ENCODE measurements at places on chromosomes 6 and 20.

- DNase-seq = no peak
These were observed 7.2 kb downstream of the HLA-G start for GRCh38 chr6:29834564-29835436.

GRCh38 chr6:44194326-44194725 is 22.4 kb upstream of the MYMX start:
- DNase-seq = no peak

DNA sequence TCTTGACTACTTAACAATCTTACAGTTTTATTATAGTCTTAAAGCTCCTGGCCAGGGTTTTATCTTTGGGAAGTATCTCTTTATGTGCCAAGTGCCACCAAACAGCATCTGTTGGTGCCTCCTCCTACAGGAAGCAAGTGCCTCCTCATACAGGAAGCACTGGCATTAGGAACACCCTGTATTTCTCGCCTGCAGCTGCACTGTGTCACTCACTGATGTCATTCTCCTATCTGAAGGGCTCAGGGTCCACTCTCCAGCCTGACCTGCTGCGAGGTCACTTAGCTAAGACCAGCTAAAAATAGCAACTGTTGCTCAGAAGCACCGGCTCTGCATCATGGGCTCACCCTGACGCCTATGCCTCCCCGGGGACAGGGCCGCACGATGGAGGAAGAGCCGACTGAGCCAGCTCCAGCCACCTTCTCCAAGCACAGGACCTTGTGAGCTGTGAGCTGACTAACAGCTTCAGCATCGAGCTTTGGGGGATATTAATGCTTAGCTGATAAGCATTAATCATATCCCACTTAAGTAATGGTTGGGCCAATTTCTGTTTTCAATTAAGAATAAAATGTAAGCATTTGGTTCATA is 66.3 kb upstream of the CD93 start:
- DNase-seq = no peak

GRCh38 chr6:85975957-85976356 is 333.3 kb upstream of the SYNCRIP start:
- no peak for DNase-seq

- DNase-seq = peak; percentile 71
These were observed 56.3 kb upstream of the ANKEF1 start for GRCh38 chr20:9978397-9979004.

GRCh38 chr6:158489441-158489840 is 70.5 kb upstream of the TMEM181 start:
- no peak for DNase-seq

- peak; percentile 82 for DNase-seq
These were observed 7.3 kb upstream of the USP45 start for GRCh38 chr6:99522531-99522930.

DNA sequence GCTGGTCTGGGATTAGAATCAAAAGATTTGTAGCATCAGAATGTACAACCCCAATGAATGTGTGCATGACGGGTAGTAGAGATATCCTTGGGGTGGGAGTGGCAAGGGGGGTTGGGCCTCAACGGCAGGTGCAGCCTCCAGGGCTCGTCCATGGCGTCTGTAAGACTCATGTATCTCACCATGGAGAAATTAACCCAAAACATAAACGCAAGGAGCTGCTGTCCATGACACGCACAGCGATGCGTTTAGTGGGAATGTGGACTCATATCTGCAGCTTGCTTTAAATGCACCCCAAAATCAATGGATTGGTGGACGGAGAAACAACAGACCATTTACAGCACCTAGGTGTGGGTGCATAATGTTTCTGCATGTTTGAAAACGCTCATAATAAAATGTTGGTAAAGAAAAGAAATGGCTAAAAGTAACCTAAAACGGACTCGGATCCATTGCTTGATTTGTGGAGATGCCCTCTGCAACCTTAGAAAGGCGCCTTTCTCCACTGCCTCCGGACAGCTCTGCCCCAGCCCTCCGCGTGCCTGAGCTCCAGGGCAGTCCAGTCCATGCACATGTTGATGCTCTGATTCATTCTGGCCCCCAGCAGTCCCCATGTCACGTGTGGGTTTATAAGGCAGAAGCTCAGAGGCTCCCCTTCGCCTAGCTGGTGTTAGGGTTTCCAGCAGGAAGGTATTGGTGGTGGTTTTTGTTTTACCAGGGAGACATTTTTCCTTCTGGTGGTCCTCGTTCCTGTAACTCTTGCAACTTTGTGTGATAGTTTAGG is 24.5 kb downstream of the PYGB start:
- no peak for DNase-seq

Measured in kidney glomerular epithelial cell (primary cell).